ENCODE measurements at places on chromosomes 11 and 22.

GRCh38 chr11:126024123-126024522, 38.5 kb downstream of the CDON start:
- DNase-seq: no peak

GRCh38 chr11:5815534-5815933, 6.8 kb downstream of the OR52N2 start:
- DNase-seq: no peak

- no peak for DNase-seq
Measured at GRCh38 chr11:50098186-50098725, 65.6 kb downstream of the OR4C45 start.

- no peak for DNase-seq
Measured at GRCh38 chr11:80146232-80146631, 705.4 kb upstream of the TENM4 start.

Measured in esophagus squamous epithelium (tissue), 5 donors.